Astrocyte (in vitro differentiated cells and primary cell): ENCODE measurements at places on chromosomes 2 and 18.
A peak's percentile ranks its signal among the peaks of the same experiment; 100 is the strongest.

DNA sequence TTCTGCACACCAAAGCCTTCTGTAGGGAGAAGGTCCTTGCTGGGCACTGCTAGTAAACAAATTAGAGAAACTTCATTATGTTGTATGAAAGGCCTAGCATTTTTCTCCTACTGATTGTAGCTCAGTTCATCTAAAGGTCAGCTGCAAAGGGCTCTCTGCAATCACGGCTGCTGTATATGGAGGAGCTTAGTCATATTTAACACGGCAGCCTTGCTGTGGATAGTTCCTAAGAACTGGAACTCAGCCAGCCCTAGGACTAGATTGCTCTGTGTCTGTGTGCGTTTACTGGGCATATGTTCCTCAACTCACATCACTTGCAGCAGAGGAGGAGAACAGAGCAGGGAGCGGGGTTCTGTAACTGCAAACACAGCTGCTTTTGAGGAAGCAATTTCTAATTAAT is 1103.9 kb upstream of the KLHL29 start:
- peak; percentile 27 for DNase-seq

GRCh38 chr2:23651187-23652080 is 266.5 kb downstream of the KLHL29 start:
- DNase-seq, result peak; percentile 91

GRCh38 chr18:27483276-27483675 is 298.2 kb upstream of the CHST9 start:
- DNase-seq, result no peak

DNA sequence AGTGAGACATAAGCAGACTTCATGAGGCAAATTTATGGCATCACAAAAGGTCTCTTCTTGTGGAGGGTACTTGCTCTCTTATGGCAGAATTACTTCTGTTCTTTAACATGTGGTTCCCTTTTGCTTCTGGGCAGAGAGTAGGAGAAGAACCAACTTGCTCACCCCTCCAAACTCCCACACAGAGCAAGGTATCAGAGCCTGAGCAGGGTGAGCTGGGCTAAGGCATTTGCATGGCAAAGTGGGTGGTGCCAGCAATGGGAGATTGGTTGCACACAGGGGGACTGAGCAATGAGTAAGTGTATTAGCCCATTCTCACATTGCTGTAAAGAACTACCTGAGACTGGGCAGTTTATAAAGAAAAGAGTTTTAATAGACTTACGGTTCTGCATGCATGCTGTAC is 64.2 kb upstream of the ITGB6 start:
- no peak for DNase-seq

- DNase-seq, result peak; percentile 31
Measured at GRCh38 chr2:198314559-198315153, 510.3 kb downstream of the PLCL1 start.
